ENCODE measurements at places on chromosomes 11 and 22. TPM values are rescaled to one million over a fixed set of nuclear protein-coding genes. Genes with fewer than 3 reads are reported as not detected.

Gene FAU
- total RNA-seq, result 153 TPM

Gene KCNQ1OT1
- total RNA-seq, result under 0.01 TPM

Gene CRYBB2
- total RNA-seq, result not detected

Gene SYT7
- 0.41 TPM for total RNA-seq

Gene CNIH2
- not detected for total RNA-seq

Gene PHF21A
- total RNA-seq, result 1.2 TPM

Gene VPREB1
- not detected for total RNA-seq

Gene AHNAK
- 188 TPM for total RNA-seq

Gene MS4A14
- not detected for total RNA-seq

Gene PMM1
- total RNA-seq, result 154 TPM

Gene SCO2
- total RNA-seq, result not detected

Gene POU2AF3
- not detected for total RNA-seq

Gene DCHS1
- total RNA-seq, result not detected

Gene PGA5
- total RNA-seq, result not detected

Gene CCDC73
- total RNA-seq, result not detected

Gene CHADL
- not detected for total RNA-seq

Gene B4GALNT4
- 61.5 TPM for total RNA-seq

Gene THY1
- not detected for total RNA-seq

Gene MMP26
- total RNA-seq, result not detected

Gene HBG1
- not detected for total RNA-seq

Gene THAP7
- total RNA-seq, result 75.9 TPM

Gene C22orf15
- total RNA-seq, result not detected

Gene MMP27
- not detected for total RNA-seq

Gene VWCE
- total RNA-seq, result not detected

Gene OR2AT4
- total RNA-seq, result not detected

Gene TRIM48
- not detected for total RNA-seq

Gene ANO9
- not detected for total RNA-seq

Gene SLC22A9
- total RNA-seq, result not detected

Gene EMID1
- 0.37 TPM for total RNA-seq

Gene OLFML1
- total RNA-seq, result not detected

Gene TMPRSS4
- total RNA-seq, result not detected

Gene SCGB1C1
- not detected for total RNA-seq

Gene HTR3B
- not detected for total RNA-seq

Gene OR52K2
- not detected for total RNA-seq

Gene DPP3
- total RNA-seq, result 102 TPM

Gene HMOX1
- 167 TPM for total RNA-seq

Gene KREMEN1
- total RNA-seq, result 8.4 TPM

Gene CDC42EP1
- total RNA-seq, result 8.9 TPM

Gene PGA3
- not detected for total RNA-seq

Gene TSSK2
- not detected for total RNA-seq

Gene DGCR2
- total RNA-seq, result 72.7 TPM

Gene ANGPTL5
- total RNA-seq, result not detected

Gene CD6
- not detected for total RNA-seq

Gene MUC6
- not detected for total RNA-seq

Gene BTG4
- total RNA-seq, result not detected

Gene ZNF143
- 38.2 TPM for total RNA-seq

Gene USH1C
- 2.1 TPM for total RNA-seq

Gene ATG16L2
- 5.5 TPM for total RNA-seq

All from Caki2 (cell line).